ENCODE measurements at places on chromosomes 3 and 15.

DNA sequence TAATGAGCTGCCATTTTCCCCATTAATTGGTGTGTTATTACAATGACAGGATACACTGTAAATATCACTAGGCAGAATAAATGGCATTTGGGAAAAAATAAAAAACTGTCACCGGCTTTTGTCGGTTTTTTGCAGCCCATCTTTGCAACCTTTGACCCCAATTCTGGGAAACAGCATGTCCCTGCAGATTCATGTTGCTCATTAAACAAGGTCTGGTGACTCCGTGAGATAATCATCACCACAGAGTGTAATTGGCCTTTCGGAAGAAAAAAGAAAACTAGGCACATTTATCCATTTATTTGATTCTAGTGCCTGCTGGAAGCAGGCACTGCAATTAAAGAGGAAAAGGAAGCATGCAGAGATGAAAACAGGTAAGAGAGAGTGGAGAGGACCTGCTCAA is 64.5 kb downstream of the TRAT1 start:
- no peak for DNase-seq

- DNase-seq: no peak
Measured at GRCh38 chr3:116301422-116301821, 143.9 kb downstream of the LSAMP start.

DNA sequence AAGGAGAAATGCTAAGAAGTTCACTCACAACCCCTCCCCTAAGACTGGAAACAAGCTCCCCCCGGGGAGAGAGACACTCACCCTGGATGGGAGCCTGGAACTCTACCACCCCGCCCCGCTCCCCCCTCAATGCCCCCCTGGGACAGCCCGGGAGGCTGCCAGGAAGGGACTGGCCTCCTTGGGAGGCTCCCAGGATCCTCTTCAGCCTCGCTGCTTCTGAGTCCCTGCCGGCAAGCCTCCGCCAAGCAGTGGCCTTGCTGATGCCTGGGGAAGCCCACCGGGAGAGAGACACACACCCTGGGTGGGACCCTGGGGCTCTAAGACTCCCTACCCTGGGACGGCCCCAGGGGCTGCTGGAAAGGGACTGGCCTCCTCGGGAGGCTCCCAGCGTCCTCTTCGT is 33.4 kb downstream of the CPEB1 start:
- no peak for DNase-seq

- no peak for DNase-seq
Measured at GRCh38 chr3:42023380-42023779, 61.5 kb upstream of the ULK4 start.

DNA sequence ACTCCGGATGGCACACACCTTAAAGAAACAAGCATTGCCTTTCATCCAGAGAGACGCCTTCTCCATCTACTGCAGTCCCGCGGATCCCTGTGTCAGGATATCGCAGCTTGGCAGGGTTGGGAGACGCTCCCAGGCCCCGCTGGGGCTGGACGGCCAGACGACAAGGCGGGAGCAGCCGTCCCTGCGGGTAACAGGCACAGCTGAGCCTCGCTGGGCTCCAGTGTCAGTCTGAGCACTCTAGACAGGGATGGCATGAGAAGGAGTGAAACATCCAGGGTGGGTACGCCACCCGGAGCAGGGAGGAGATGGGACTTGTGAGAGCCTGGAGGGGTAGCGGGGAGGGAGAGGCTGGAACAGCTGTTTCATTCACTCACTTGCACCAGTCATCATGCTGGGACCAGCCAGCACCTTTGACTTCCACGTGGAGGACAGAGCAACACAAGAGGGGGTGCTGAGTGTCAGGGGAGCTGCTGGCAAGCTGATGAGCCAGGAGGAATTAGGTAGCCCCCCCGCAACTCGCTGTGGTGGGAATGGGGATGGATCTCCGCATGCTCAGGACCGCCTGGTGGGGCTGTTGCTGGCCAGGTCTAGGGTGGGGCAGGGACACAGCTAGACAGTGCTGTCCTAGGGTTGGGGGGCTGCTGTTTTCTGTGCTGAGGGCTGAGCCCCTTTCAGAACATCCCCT is 31.6 kb upstream of the SNRPA1 start:
- no peak for DNase-seq

DNA sequence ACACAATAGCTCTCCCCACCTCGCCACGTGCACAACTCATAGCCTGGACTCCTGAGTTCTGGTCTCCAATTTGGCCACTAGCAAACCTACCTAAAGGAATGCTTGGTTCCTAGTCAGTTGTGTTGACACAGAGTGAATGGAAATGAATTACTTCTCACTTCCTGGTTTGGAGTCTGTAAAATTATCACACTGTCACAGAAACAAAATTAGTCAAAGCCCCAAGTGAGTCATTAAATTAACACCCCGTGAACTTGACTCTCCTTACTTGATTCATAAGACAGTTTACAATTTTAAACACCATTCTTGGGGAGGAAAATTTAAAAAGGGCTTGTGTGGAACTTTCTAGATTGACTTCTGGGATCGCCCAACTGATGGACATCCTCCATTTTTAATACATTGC is 276.2 kb upstream of the CTNNB1 start:
- no peak for DNase-seq

- DNase-seq: no peak
Measured at GRCh38 chr3:177787279-177788041, 590.2 kb upstream of the TBL1XR1 start.

- no peak for DNase-seq
Measured at GRCh38 chr15:42490291-42490670, 660 bp downstream of the ZNF106 start.

DNA sequence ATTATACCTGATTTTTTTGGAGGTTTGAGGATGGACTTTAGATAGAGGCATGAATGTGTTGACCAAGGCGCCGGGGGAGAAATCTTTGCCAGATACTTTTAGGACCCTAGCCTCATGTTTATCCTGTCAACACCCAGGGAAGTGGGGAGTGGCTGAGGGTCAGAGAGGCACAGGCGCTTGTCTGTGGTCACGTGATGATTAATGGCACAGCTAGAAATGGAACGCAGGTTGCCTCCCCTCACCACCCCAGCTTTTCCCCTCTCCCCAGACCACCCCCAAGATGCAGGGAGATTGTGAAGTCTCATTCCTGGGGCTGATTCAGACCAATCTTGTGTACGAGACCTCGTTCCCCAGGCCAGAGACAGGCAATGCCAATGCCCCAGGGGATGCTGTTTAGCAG is 218.4 kb upstream of the LINGO1 start:
- no peak for DNase-seq

- no peak for DNase-seq
Measured at GRCh38 chr15:64699751-64700388, 75.5 kb downstream of the RBPMS2 start.

GRCh38 chr3:49662720-49663413 is 11.3 kb upstream of the APEH start:
- no peak for DNase-seq

- no peak for DNase-seq
Measured at GRCh38 chr3:181457756-181458155, 254.0 kb upstream of the SOX2 start.

DNA sequence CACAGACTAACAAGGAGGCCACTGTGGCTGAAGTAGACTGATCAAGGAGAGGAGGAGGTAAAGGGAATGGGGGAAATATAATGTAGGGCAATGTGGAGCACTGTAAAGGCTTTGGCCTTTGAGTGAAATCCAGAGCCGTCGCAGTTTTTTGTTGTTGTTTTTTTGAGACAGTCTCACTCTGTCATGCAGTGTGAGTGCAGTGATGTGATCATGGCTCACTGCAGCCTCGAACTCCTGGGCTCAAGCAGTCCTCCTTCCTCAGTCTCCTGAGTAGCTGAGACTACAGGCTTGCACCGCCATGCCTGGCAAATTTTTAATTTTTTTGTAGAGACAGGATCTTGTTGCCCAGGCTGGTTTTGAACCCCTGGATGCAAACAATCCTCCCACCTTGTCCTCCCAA is 32.2 kb downstream of the PPP4R2 start:
- DNase-seq: no peak

- peak; percentile 71 for DNase-seq
Measured at GRCh38 chr3:185825006-185825638, at the start of gene IGF2BP2. Gene IGF2BP2, minus strand, starts transcription at chr3:185825042. Its CDS starts 82 bp downstream, at chr3:185824960.

GRCh38 chr3:5122741-5123706 is 932 bp downstream of the ARL8B start:
- no peak for DNase-seq

DNA sequence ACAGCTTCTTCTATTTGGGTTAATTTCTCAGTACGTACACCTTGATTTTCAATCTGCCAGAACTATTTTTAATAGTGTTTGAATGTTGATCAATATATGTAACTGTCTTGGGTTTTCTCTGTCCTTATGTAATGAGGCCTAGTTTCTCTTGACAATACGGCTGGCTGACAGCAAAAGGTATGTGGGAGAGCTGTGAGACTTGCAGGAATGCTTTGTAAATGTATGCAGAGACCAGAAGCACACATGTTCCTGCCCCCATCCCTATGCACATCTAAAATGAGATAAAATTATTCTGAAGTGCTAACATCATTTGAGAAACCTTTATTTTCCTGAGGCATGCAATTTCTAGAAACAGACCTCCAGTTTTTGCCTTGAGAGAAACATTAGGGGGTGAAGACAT is 593.8 kb upstream of the GBE1 start:
- no peak for DNase-seq

Data from H4 (cell line).